Stimulated activated CD8-positive, alpha-beta memory T cell treated with anti-CD3 and anti-CD28 coated beads, Interleukin-15, amount 100 ng/mL, for 24 hours (primary cell): ENCODE measurements at places on chromosomes 7 and 10.

GRCh38 chr10:108338146-108338545, 1173.6 kb upstream of the SORCS1 start:
- DNase-seq = no peak

- DNase-seq = no peak
Measured at GRCh38 chr10:8301831-8302230, 247.3 kb downstream of the GATA3 start.

DNA sequence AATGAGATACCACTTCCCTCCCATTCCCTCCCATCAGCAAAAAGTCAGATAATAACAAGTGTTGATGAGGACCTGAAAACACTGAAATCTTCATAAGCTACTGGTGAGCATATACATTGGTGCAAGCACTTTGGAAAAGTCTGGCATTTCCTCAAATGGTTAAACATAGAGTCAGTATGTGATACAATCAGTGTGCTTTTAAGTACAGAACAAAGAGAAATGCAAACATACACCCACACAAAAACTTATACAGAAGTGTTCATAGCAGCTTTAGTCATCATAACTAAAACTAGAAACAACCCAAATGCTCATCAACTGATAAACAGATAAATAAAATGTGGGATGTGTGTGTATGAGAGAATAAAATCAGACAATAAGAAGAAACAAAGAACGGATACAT, 261.9 kb downstream of the ELMO1 start:
- no peak for DNase-seq

DNA sequence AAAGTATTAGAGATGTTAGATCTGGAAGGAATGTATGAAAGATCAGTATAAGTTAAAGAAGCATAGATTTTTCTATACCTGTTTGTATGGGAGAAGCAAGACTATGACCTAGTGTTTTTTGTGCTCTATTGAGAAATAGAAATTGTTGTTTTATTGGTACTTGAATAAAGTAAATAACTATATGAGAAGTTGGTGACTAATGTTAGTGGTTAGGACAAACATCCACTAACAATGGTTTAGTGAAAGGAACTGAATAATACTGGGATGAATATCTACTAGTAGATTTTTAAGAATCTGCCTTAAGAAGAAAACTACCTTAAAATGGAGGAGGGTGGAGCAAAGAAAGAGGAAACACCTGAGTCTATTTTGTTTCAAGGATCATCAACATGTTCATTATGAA, 521.1 kb upstream of the POT1 start:
- DNase-seq = no peak

DNA sequence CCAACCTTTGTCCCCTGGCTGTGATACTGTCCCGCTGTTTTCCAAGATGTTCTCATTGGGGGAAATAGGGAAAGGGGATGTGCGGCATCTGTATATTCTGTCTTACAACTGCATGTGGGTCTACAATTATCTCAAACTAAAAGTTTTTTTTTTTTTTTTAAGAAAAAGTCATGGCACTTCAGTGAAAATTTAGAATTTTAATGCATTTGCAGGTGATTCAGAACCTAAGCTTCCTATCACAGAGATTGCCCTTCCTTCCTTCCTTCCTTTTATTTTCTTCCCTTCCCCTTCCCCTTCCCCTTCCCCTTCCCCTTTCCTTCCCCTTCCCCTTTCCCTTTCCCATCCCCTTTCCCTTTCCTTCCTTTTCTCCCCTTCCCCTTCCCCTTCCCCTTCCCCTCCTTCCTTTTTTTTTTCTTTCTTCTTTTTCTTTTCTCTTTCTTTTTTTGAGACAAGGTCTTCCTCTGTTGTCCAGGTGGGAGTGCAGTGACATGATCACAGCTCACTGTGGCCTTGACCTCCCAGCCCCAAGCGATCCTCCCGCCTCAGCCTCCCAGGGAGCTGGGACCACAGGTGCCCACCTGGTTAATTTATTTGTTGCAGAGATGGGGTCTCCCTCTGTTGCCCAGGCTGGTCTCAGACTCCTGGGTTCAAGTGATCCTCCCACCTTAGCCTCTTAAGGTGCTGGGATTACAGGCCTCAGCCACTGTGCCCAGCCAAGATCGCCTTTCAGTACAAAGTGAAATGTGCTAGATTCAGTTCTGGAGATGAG, 32.0 kb downstream of the JAKMIP3 start:
- no peak for DNase-seq

- no peak for DNase-seq
Measured at GRCh38 chr7:106312906-106313305, 28.1 kb upstream of the NAMPT start.

DNA sequence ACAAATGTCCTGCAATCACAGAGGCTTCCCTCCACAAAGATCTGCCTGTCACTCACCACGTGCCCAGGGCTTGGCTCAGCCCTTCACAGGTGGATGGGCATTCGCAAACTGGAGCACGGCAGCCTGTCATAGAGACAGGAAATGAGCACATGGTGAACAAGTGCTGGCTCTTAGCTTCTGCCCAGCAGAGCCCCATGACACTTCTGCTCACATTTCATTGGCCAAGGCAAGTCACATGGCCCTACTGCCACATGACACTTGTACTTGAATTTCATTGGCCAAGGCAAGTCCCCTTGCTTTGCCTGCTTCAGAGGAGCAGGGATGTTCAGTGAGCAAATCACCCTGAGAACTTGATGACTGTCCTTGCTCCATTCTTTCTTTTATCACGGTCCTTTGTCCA, 110.8 kb upstream of the PPP2R2D start:
- no peak for DNase-seq

- no peak for DNase-seq
Measured at GRCh38 chr10:1324903-1325302, 268.7 kb downstream of the WDR37 start.

DNA sequence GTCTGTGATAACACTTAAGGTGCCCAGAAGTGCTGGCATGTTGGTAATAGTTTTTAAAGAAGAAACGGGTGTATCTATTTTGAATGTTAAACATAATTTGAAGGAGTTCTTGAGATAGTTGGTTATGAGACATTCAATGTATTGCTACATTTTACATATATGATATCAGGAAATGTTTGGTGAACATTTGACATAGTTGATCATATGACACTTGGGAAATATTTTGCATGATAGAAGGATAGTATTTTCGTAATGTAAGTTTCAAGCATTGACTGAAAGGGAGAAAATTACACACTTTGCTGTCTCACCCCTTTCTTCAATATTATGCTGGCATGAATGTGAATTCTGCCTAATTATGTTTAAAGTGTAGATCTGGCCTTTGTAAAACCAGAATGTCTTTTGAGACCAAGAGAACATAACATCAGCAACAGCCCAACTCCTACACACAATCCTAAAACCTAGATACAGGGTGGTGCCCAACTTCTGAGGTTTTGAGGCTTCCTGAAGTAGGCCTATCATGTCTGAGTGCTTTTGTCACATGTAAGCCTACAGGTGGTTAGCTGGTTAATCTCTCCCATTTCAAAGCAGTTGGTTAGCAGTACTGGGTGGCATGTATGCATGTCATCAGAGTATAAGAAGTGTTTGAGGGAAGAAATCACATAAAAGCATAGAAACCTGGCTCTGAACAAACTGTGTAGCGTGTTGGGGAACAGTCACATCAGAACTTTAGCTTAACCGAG, 2.1 kb downstream of the ADD3 start:
- no peak for DNase-seq

DNA sequence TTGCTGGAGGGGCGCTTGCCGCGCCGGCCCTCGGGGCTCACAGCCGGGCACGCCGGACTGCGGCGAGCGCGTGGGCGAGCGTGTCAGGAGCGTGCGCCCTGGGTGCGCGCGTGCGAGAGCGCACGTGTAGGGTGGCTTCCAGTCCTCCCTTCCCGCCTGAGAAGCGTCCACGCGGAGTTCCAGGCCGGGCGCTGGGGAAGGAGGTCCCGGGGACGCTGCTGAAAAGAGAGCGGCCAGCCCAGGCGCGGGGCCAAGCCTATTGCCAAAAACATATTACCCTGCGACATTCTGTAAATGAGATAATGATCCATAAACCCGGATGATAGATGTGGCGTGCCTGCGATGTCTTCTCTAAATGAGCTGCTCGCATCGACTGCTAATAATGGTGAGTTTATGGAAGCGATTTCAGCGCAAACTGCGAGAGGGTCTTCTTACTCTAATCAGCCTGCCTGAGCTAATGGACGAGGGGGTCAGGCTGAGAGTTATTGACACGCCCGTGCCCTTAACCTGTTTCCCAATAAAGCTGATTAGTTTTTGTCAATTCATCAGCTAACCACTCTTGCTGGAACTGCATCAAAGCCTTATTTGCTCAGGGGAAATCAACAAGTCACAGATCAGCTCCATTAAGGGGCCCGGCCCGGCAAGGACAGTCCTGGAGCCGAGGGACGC, 8.0 kb upstream of the MNX1 start:
- DNase-seq = no peak

GRCh38 chr7:32075612-32076011, 5.4 kb upstream of the PDE1C start:
- no peak for DNase-seq

GRCh38 chr10:125144206-125144605, 16.2 kb downstream of the CTBP2 start:
- no peak for DNase-seq

GRCh38 chr7:68176974-68177373, 1180.3 kb downstream of the TYW1 start:
- no peak for DNase-seq

- peak; percentile 91 for DNase-seq
Measured at GRCh38 chr7:101688183-101688831, 59.2 kb upstream of the MYL10 start.

GRCh38 chr10:14724931-14725330, 49.8 kb downstream of the FAM107B start:
- DNase-seq = no peak

DNA sequence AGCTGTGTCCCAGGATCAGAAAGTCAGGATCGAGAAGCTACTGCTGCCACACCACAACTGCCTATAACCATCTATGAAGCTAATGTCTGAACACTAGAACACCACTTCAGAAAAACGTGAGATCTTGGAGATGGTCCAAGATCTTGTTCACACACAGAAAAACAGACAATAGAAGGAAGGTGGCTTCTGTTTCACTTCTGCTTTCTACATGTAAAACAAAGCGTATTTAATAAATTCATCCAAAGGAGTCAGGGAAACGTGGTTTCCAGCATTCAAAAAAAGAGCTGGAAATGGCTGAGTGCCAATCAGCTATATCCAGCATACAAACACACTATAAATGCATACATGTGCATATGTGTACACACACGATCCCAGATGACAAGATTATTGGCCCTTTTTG, 70.2 kb upstream of the CCDC71L start:
- DNase-seq = no peak

- no peak for DNase-seq
Measured at GRCh38 chr7:7214398-7215347, 32.3 kb downstream of the C1GALT1 start.

- no peak for DNase-seq
Measured at GRCh38 chr10:130968964-130969363, 342.6 kb downstream of the TCERG1L start.
